ENCODE measurements at places on chromosomes 5 and 9. TPM values are rescaled to one million over a fixed set of nuclear protein-coding genes. Genes with fewer than 3 reads are reported as not detected.

DNA sequence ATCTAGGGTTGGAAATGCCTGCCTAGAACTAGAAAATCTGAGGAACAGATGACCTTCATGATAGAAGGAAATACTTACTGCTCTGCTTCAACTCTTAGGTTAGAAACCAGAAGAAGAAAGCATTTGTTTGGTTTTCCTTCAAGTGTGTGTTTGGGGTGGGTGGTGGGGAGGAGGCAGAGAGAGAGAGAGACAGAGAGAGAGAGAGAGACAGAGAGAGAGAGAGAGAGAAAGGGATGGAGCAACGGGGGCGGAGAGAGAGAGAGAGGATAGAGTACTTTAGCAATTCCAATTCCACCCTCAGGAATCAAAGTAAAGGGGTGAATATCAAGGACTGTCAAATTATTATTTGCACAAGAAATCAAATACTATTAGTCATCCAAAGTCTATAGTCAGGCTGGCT, 29.2 kb upstream of the GCNT4 start:
- H3K27me3 ChIP-seq = no peaks in the 10 kb centered on the region
- H3K4me1 ChIP-seq = no peaks in the 10 kb centered on the region
- no peak overlapping the region for H3K27ac ChIP-seq
- H3K36me3 ChIP-seq = no peaks in the 10 kb centered on the region

- H3K4me3 ChIP-seq = no peak overlapping the region
- H3K36me3 ChIP-seq = no peaks in the 10 kb centered on the region
- H3K27me3 ChIP-seq = no peaks in the 10 kb centered on the region
- H3K4me1 ChIP-seq = no peaks in the 10 kb centered on the region
Measured at GRCh38 chr5:145697251-145697990, 137.7 kb downstream of the PRELID2 start.

GRCh38 chr9:130986356-130986965, 22.5 kb upstream of the LAMC3 start:
- H3K4me3 ChIP-seq = no peak overlapping the region
- no peaks in the 10 kb centered on the region for H3K27me3 ChIP-seq
- no peaks in the 10 kb centered on the region for H3K36me3 ChIP-seq

Gene CYSRT1
- total RNA-seq = 0.34 TPM

Gene CMYA5
- 0.13 TPM for total RNA-seq
